Peyer's patch (tissue), 4 donors: ENCODE measurements at places on chromosomes 12 and 14. TPM values are rescaled to one million over a fixed set of nuclear protein-coding genes. Genes with fewer than 3 reads are reported as not detected.

GRCh38 chr14:50020799-50021198 lies 95.6 kb downstream of the VCPKMT start:
- no peak overlapping the region for H3K4me3 ChIP-seq
- no peaks in the 10 kb centered on the region for H3K36me3 ChIP-seq
- H3K27ac ChIP-seq, result no peak overlapping the region
- no peaks in the 10 kb centered on the region for H3K27me3 ChIP-seq
- no peak for DNase-seq

DNA sequence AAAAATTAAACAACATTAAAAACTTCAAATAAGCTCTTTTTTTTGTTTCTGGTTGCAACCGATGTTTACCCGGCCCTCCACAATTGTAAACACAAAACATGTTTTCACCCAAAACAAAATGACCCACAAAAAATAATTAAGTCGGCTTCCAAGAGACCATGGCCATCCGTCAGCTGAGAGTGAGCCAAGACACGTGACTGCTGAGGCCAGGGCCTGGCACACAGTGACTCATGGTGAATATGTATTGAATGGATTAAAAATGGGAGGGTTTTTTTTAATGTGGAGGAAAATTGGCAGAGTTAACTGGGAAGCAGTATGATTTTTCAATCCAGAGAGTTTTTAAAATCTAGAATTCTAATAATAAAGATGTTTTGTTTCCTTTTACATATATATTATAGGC lies 13.8 kb upstream of the CPNE8 start:
- no peaks in the 10 kb centered on the region for H3K27me3 ChIP-seq
- H3K4me3 ChIP-seq, result no peak overlapping the region
- no peaks in the 10 kb centered on the region for H3K36me3 ChIP-seq

DNA sequence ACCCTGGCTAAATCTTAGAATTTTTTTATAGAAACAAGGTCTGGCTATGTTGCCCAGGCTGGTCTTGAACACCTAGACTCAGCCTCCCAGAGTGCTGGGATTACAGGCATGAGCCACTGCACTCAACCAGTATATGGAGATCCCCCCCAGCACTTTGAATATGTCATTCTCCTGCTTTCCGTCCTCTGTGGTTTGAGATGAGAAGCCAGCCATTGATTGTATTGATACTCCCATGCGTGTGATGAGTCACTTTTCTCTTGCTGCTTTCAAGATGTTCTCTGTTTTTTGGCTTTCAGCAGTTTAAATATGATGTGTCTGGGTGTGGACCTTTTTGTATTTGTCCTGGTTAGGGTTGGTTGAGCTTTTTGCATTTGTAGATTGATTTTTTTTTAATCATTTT lies 75.2 kb upstream of the DNM1L start:
- no peak overlapping the region for H3K4me3 ChIP-seq
- H3K27me3 ChIP-seq, result no peaks in the 10 kb centered on the region
- H3K36me3 ChIP-seq, result no peaks in the 10 kb centered on the region
- DNase-seq, result no peak

GRCh38 chr12:44422559-44422958 lies 453.6 kb downstream of the NELL2 start:
- DNase-seq, result no peak
- no peak overlapping the region for H3K4me3 ChIP-seq
- no peaks in the 10 kb centered on the region for H3K4me1 ChIP-seq
- no peak overlapping the region for H3K27ac ChIP-seq
- H3K36me3 ChIP-seq, result no peaks in the 10 kb centered on the region

Gene PRIMA1
- total RNA-seq, result 5.1 TPM

Gene OR6C76
- total RNA-seq, result not detected

Gene CLECL1
- 4.2 TPM for total RNA-seq

DNA sequence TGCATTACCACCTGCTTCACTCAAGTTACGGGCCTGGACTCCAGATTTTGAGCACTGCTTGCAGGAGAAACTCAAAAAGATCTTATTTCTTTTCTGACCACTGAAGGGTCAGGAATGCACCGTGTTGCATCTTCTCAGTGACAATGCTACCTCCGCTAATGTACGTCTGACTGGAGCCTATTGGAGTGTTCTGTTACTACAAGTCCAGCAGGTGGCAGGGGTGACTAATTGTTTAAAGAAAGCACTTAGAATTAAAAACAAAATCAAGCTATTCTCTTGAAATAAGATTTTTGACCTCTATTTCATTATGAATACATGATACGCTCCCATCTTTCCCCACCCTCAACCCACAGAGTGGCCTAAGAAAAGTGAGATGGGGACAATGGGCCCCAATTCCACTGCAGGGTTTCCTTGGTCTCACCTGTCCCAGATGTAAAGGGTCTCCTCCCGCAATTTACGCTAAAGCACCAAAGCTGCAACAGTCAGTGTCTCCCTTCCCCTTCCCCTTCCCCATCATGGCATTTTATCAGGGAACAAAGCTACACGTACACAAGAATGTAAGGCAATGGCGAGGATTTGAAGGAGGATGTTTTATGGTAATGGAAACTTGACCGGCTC lies 2.2 kb downstream of the TBPL2 start:
- H3K36me3 ChIP-seq, result no peaks in the 10 kb centered on the region
- no peaks in the 10 kb centered on the region for H3K4me1 ChIP-seq
- no peak overlapping the region for H3K27ac ChIP-seq
- no peak overlapping the region for H3K4me3 ChIP-seq
- no peak for DNase-seq

DNA sequence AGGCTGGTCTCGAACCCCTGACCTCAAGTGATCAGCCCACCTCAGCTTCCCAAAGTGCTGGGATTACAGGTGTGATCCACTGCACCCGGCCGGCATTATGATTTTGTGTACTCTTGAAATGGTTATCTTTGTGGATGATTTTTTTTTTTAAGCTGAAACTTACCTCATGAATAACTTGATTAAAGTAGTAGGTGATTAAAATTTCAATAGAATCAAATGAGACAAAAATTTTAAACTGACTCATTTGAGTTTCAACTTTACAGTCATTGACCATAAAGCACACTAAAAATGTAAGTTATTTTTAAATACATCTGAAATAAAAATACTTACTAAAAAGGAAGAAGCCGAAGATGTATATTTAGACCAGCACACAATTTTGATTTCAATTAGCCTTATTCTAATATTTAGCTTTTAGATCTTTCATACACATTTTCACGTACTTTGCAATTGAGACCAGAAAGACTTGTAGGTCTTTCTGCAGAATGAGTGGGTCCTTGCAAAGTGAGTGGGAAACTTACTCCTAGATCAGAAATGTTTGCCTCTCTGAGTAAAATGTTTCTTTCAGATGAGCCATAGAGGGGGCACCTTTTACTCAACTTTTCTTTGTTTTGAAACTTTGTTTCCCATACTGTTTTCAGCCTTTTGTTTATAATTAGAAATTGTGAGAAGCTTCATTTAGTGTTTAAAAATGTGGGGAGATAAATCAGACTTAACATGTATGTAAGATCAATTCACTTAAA lies 34.2 kb downstream of the TMPO start:
- no peak overlapping the region for H3K4me3 ChIP-seq
- H3K27ac ChIP-seq, result no peak overlapping the region
- no peak for DNase-seq
- no peaks in the 10 kb centered on the region for H3K36me3 ChIP-seq

DNA sequence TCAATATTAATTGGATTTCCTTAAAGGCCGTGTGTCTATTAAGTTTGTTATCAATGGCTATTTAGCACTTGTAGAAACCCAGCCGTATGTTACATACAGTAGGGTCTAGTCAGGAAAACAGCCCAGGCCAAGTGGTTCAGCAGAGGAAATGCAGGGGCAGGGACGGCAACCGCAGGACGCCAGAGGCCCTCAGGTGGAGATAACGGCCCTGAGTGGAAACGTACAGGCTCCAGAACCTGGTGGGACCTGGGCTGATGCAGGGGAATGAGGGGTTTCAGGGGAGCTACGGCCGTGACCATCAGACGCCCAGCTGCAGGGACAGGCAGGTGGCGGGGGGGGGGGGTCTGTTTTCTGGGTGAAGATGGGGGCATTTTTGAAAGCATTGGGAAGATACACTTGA lies 3.7 kb upstream of the ANKLE2 start:
- peaks cover 7% of the 10 kb centered on the region for H3K4me1 ChIP-seq
- H3K27ac ChIP-seq, result no peak overlapping the region
- H3K27me3 ChIP-seq, result no peaks in the 10 kb centered on the region

Gene AMN
- total RNA-seq, result 803 TPM

Gene REC8
- total RNA-seq, result 74.3 TPM

DNA sequence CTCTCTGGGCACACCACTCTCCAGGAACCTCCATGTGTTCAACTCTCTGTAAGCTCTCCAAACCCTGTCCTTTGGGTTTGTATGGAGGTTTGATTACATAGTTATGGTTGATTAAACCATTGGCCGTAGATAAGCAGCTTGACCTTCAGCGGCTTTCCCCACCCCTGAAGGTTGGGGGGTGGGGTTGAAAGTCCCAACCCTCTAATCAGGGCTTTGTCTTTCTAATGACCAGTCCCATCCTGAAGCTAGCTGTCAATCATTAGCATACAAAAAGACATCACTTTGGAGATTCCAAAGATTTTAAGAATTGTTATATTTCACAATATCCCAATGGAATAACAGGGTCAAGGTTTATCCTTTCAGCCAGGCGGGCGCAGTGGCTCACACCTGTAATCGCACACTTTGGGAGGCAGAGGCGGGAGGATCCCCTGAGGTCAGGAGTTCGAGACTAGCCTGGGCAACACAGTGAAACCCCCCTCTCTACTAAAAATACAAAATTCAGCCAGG lies 8.4 kb downstream of the FAM186A start:
- no peaks in the 10 kb centered on the region for H3K4me1 ChIP-seq
- no peaks in the 10 kb centered on the region for H3K27me3 ChIP-seq
- no peak for DNase-seq

- no peaks in the 10 kb centered on the region for H3K27me3 ChIP-seq
- H3K36me3 ChIP-seq, result no peaks in the 10 kb centered on the region
- DNase-seq, result no peak
- H3K4me3 ChIP-seq, result no peak overlapping the region
- no peak overlapping the region for H3K27ac ChIP-seq
Measured at GRCh38 chr14:24435998-24436354, 6.2 kb downstream of the KHNYN start.

DNA sequence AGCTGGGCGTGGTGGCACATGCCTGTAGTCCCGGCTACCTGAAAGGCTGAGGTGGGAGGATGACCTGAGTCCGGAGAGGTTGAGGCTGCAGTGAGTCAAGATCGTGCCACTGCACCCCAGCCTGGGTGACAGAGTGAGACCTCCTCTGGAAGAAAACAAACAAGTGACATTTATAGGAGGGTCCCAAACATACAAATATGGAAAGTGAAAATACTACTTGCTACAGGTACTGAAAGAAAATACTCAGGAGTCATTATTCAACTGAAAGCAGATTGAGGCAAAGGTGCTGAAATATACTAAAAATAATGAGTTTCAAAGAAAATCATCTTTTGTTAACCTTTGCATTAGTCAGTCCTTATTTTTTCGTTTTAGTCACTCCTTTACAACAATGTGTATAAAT lies 53.5 kb downstream of the ETV6 start:
- H3K27me3 ChIP-seq, result no peaks in the 10 kb centered on the region
- no peak overlapping the region for H3K4me3 ChIP-seq
- DNase-seq, result no peak
- no peak overlapping the region for H3K27ac ChIP-seq

DNA sequence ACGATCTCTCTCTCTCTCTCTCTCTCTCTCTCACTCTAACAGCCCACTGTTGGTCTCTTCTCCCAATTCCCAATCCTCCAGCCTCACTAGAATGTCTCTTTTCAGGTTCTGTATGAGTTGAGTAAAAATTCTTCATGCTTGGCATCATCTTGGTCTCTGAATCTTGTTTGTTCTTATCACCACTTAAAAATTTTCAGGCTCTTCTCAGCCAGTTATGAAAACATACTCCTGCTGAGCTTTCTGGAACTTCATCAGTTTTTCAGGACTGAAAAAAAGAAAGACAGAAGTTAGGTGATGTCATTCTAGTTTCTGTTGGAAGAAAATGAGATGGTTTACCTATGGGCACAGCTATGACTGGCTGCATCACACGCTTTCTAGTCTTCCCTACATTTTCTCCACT lies 11.5 kb upstream of the IL22 start:
- no peaks in the 10 kb centered on the region for H3K4me1 ChIP-seq
- H3K36me3 ChIP-seq, result no peaks in the 10 kb centered on the region
- no peak overlapping the region for H3K4me3 ChIP-seq
- no peak overlapping the region for H3K27ac ChIP-seq

GRCh38 chr12:117330441-117331113 lies 30.8 kb downstream of the NOS1 start:
- H3K4me3 ChIP-seq, result no peak overlapping the region
- no peak overlapping the region for H3K27ac ChIP-seq
- no peaks in the 10 kb centered on the region for H3K36me3 ChIP-seq
- no peaks in the 10 kb centered on the region for H3K4me1 ChIP-seq
- no peak for DNase-seq

Gene VRTN
- not detected for total RNA-seq

GRCh38 chr14:99425272-99425681 lies 55.4 kb downstream of the SETD3 start:
- H3K36me3 ChIP-seq, result no peaks in the 10 kb centered on the region
- no peak overlapping the region for H3K4me3 ChIP-seq
- no peak overlapping the region for H3K27ac ChIP-seq
- H3K4me1 ChIP-seq, result no peaks in the 10 kb centered on the region
- no peak for DNase-seq

Gene MGST1
- total RNA-seq, result 183 TPM

Gene NANOG
- total RNA-seq, result not detected

Gene PCED1B
- 2.3 TPM for total RNA-seq

Gene DBX2
- not detected for total RNA-seq

DNA sequence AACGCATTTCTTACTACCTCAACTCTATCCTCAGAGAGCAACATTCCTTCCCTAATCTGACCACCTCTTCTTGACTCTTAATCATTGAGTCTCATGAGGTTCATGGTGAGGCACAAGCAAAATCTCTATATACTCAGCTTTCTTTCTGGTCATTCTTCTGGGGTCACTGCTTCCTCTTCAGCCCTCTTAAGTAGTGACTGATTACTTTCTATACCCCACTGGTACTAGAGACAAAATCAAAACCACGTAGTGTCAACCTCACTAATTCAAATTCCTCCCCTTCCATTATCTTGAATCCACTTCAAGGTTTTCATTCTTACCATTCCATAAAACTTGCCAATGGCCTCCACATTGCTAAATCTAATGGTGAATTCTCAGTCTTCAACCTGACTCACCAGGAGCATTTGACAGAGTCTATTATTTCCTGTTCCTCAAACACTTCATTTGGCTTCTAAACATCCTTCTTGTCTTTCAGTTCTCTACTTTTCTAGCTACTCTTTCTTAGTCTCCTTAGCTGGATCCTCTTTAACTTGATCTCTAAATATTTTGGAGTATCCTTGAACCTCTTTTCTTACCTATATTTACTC lies 6.8 kb downstream of the WDHD1 start:
- H3K4me1 ChIP-seq, result no peaks in the 10 kb centered on the region
- H3K27ac ChIP-seq, result no peak overlapping the region
- no peaks in the 10 kb centered on the region for H3K36me3 ChIP-seq

GRCh38 chr12:49478949-49479664 lies 59.7 kb upstream of the KCNH3 start:
- H3K36me3 ChIP-seq, result no peaks in the 10 kb centered on the region
- H3K4me1 ChIP-seq, result no peaks in the 10 kb centered on the region
- H3K27me3 ChIP-seq, result no peaks in the 10 kb centered on the region
- H3K27ac ChIP-seq, result no peak overlapping the region
- no peak for DNase-seq

- H3K27me3 ChIP-seq, result no peaks in the 10 kb centered on the region
- no peaks in the 10 kb centered on the region for H3K36me3 ChIP-seq
- no peak overlapping the region for H3K27ac ChIP-seq
Measured at GRCh38 chr12:127558361-127558760, 708.6 kb upstream of the TMEM132C start.
